Stimulated activated naive B cell treated with anti-CD40 and anti-IgM and Interleukin-4, amounts not matched to agents 10 μg/mL and 1 μg/mL and 100 μg/mL, for 72 hours (primary cell): ENCODE measurements at places on chromosomes 2 and 18.

- no peak for DNase-seq
Measured at GRCh38 chr2:164850235-164850634, 8.6 kb upstream of the COBLL1 start.

DNA sequence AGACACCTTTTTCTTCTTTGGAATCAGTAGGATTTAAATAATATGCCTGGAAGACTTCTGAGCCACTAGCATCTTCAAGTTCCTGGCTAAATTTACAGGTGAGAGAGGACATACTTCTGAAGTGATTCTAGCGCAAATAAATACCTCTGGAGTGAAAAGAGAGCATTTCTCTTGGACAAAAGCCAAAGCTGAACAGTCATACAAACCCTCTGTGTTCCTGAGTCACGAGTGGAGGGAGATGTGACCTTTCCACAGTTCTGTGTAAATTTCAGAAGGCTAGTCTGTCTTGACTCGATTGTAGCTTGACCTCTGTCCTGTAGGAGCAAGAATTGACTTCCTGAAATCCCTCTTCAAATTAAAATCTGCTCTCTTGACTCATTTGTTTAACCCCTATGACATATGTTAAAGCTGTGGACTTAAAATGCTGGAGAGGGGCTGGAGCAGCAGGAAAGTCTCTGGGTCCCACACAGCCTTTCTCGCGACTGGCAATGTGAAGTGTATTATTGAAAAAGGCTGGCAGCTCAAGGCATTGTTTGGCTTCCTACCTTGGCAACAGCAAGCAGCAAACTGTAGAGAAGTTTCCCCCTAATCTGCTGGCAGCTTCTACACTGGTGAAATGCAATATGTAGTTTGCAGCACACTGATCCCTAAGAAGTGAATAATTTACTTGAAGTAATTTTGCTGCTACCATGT lies 79.6 kb upstream of the GCFC2 start:
- DNase-seq: no peak

GRCh38 chr2:241769819-241770184 lies 6.8 kb upstream of the GAL3ST2 start:
- no peak for DNase-seq

DNA sequence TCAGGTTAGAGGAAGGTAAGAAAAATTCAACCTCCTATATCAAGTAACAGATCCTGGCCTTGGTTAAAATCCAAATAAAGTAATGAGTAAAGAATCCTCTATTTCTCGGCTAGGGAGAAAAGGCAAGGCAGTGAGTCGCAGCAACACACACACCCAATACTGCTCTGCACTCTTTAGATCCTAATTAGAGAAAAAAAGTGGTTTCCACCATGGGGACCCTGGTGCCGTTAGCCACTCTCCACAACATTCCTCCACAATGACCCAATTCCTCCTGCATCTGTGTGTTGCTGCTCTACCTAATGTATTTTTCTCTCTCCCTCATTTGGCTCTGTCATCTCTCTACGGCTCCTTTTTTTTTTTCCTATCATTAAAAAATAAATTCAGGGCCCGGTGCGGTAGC lies 462.7 kb downstream of the METTL4 start:
- no peak for DNase-seq

DNA sequence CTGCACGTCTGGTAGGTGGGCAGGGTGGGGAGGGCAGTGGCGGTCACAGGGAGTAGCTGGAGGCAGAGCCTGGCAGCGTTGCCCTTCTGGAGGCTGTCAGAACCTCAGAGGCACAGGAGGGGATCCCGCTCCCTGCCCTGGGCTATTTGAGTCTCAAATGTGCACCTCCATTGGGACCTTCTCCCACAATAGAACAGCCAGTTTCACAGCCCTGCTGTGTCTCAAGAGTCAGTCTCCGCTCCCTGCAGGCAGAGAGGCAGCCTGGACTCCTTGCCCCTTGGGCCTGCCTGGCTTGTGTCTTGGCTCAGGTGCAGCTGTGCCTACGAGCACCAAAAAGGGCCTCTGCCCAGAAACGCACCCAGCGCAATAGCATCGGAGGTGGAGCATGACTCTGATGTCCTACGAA lies 57.4 kb downstream of the FAM168B start:
- DNase-seq: no peak

- no peak for DNase-seq
Measured at GRCh38 chr2:121066526-121066925, 218.5 kb downstream of the TFCP2L1 start.

- peak; percentile 53 for DNase-seq
Measured at GRCh38 chr2:126655500-126656430, at the start of gene GYPC. GYPC (plus strand) TSS chr2:126656158; CDS start chr2:126656264, 106 bp downstream.
